ENCODE measurements at places on chromosomes 5 and 9.

GRCh38 chr9:137083394-137084004 lies 3.3 kb upstream of the MAN1B1 start:
- H3K4me1 ChIP-seq, result peaks cover 42% of the 10 kb centered on the region
- H3K4me3 ChIP-seq, result no peak overlapping the region
- no peaks in the 10 kb centered on the region for H3K27me3 ChIP-seq
- peaks cover 7% of the 10 kb centered on the region for H3K36me3 ChIP-seq

GRCh38 chr5:139882961-139883539 lies 87.4 kb downstream of the PSD2 start:
- DNase-seq, result no peak
- no peaks in the 10 kb centered on the region for H3K4me1 ChIP-seq
- no peaks in the 10 kb centered on the region for H3K36me3 ChIP-seq
- no peak overlapping the region for H3K27ac ChIP-seq
- no peak overlapping the region for H3K4me3 ChIP-seq
- H3K27me3 ChIP-seq, result no peaks in the 10 kb centered on the region

DNA sequence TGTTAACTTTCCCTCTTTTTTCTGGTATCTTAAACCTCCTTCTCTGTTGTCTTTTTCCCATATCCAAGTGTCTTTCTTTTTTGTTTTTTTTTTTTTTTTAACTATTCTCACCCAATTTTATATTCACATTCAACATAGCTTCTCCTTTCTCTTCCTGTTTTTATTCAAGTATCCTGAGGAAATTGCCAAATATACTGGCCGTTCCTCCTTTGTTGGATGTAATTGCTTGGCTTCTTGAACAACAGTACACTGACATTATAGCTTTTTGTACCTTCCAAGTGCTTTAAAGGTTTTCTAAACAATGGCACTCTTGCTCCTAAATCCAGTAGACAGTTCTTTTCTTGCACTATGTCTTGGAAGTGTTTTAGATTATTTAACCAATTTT lies 1146.8 kb downstream of the MAT2B start:
- H3K4me1 ChIP-seq, result no peaks in the 10 kb centered on the region
- no peak for DNase-seq
- no peak overlapping the region for H3K27ac ChIP-seq
- no peaks in the 10 kb centered on the region for H3K36me3 ChIP-seq
- no peaks in the 10 kb centered on the region for H3K27me3 ChIP-seq

DNA sequence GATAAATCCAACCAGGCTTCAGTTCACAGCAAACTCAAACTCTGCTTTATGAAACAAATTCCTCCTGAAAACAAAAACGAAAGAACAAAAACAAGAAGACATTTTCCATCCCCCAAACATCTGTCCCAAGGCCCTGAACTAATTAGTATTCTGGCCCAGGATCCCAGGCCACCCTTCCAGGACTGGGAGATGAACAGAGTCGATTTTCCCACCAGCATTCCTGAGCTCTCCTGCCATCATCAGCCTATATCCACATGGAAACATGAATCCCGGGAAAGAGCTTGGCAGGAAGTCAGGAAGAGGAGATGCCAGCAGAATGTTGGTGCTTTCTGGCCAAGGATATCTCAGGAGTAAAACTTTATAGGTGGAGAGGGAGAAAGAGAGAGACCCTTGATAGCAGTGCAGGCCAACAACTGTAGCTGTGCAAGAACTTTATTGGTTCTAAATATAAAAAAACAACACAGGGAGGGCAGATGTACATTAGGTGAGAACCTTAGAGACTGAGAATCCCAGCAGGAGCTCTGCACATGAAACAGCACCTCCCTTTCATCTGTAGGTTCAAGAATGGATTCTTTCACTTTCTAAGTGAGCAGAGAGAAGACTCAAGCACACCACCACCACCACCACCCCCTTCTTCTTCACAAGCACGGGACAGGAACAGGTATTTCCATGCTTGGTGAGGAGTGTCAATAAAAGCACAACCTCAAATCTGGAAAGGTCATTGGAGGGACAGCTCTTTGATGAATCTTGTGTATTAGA lies 190.7 kb upstream of the TAS2R1 start:
- no peak for DNase-seq
- no peaks in the 10 kb centered on the region for H3K36me3 ChIP-seq
- no peak overlapping the region for H3K27ac ChIP-seq

DNA sequence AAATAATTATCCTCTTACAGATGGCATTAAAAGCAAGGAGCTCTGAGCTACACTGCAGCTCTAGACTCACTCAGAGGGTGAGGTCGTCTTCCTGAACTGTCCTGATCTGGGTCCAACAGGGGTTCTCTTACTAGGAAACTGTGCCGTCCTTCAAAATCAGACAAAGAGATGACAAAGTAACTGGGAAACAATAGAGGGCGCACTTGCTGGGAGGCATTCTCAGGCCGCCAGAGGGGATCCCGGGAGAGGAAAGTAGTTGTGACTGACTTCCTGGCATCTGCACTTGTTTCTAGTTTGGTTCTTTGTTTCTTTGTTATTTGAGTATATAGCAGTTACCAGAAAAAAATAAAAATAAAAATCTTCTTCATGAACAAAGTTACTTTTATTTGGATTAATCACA lies 142.9 kb upstream of the MSX2 start:
- H3K27me3 ChIP-seq, result no peaks in the 10 kb centered on the region
- H3K27ac ChIP-seq, result no peak overlapping the region
- no peaks in the 10 kb centered on the region for H3K4me1 ChIP-seq
- no peaks in the 10 kb centered on the region for H3K36me3 ChIP-seq
- DNase-seq, result no peak

DNA sequence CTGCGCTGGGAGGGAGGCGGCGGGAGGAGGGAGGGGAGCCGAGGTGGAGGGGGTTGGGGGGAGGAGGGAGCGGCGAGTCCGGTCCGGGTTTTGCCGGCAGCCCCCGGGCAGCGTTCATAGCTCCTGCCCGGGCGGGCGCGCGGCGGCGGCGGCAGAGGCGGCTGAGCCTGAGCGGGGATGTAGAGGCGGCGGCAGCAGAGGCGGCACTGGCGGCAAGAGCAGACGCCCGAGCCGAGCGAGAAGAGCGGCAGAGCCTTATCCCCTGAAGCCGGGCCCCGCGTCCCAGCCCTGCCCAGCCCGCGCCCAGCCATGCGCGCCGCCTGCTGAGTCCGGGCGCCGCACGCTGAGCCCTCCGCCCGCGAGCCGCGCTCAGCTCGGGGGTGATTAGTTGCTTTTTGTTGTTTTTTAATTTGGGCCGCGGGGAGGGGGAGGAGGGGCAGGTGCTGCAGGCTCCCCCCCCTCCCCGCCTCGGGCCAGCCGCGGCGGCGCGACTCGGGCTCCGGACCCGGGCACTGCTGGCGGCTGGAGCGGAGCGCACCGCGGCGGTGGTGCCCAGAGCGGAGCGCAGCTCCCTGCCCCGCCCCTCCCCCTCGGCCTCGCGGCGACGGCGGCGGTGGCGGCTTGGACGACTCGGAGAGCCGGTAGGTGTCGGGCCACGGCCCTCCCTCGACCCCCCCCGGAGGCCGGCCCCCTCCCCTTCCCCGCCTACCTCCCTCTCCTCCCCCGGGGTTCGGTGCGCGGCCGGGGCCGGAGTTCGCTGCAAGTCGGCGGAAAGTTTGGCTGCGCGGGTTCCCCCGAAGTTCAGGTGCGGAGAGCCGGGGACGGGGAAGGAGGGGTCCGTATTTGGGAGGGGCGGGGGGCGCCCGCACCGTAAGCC lies at the start of gene CXXC5:
Gene CXXC5, plus strand, starts transcription at position 145 of the 877 bp plus-strand sequence. CDS start 32,175 bp downstream, outside the sequence.
- peaks cover 66% of the 10 kb centered on the region for H3K27me3 ChIP-seq
- no peak within 1 kb of the TSS for H3K27ac ChIP-seq
- peak; percentile 66 for DNase-seq
- H3K36me3 ChIP-seq, result no peaks in the 10 kb centered on the region
- peaks cover 54% of the 10 kb centered on the region for H3K4me1 ChIP-seq

DNA sequence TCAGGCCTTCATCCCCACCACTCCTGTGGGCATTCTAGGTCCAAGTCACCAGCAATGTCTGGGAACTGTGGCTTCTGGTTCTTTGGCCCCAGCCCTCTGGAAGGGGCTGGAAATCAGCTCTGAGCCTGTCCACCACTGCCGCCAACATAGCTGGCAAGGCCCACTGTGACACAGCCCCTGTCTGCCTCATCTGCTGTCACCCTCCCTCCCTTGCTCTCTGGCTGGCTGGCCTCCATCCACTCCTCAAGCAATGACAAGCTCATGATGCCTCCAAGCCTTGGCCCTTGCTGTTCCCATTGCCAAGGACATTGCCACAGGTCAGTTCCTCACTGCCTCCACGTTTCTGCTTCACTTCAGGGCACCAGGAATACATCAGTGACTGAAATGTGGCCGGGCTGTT lies 93.7 kb downstream of the LHX2 start:
- no peak overlapping the region for H3K4me3 ChIP-seq
- H3K4me1 ChIP-seq, result peaks cover 7% of the 10 kb centered on the region
- H3K27me3 ChIP-seq, result peaks cover 22% of the 10 kb centered on the region
- no peaks in the 10 kb centered on the region for H3K36me3 ChIP-seq
- no peak for DNase-seq

Measured in activated CD8-positive, alpha-beta memory T cell treated with anti-CD3 and anti-CD28 coated beads, Interleukin-2, amount 10 ng/mL, durations not matched to agents 7 days and 5 days (primary cell).